Uterus (tissue), 4 donors: ENCODE measurements at places on chromosomes 11 and 22. TPM values are rescaled to one million over a fixed set of nuclear protein-coding genes. Genes with fewer than 3 reads are reported as not detected.

DNA sequence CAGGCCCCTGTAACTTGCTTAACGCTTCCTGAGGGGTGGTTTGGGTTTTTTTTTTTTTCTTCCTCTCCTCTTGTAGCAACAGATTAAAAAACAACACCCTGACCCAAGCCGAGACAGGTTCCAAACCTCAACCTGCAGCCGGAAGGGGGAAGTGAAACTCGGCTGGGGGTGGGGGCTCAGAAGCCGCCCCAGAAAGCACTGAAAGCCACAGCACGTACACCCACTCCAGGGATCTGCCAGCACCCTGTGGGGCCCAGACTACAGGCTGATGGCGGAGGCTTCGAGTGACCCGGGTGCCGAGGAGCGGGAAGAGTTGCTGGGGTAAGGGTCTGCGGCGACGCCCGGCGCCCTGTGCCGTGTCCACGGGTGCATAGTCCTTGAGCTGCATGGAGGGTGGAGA lies at the start of gene LSP1:
TSS of gene LSP1 (plus strand) at position 208 of the 400 bp plus-strand sequence. CDS start at position 269, 61 bp downstream.
- no peak within 1 kb of the TSS for H3K4me3 ChIP-seq
- no peaks in the 10 kb centered on the region for H3K4me1 ChIP-seq
- H3K27ac ChIP-seq = no peak within 1 kb of the TSS
- DNase-seq = no peak
- H3K36me3 ChIP-seq = no peaks in the 10 kb centered on the region
- no peaks in the 10 kb centered on the region for H3K27me3 ChIP-seq

DNA sequence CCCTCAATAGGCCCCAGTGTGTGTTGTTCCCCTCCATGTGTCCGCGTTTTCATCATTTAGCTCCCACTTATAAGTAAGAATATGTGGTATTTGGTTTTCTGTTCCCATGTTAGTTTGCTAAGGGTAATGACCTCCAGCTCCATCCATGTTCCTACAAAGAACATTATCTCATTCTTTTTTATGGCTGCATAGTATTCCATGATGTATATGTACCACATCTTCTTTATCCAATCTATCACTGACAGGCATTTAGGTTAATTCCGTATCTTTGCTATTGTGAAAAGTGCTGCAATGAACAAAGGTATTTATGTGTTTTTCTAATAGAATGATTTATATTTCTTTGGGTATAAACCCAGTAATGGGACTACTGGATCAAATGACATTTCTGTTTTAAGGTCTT lies 42.1 kb downstream of the SLC36A4 start:
- no peak overlapping the region for H3K4me3 ChIP-seq
- no peaks in the 10 kb centered on the region for H3K36me3 ChIP-seq
- DNase-seq = no peak
- no peaks in the 10 kb centered on the region for H3K4me1 ChIP-seq
- no peaks in the 10 kb centered on the region for H3K27me3 ChIP-seq

DNA sequence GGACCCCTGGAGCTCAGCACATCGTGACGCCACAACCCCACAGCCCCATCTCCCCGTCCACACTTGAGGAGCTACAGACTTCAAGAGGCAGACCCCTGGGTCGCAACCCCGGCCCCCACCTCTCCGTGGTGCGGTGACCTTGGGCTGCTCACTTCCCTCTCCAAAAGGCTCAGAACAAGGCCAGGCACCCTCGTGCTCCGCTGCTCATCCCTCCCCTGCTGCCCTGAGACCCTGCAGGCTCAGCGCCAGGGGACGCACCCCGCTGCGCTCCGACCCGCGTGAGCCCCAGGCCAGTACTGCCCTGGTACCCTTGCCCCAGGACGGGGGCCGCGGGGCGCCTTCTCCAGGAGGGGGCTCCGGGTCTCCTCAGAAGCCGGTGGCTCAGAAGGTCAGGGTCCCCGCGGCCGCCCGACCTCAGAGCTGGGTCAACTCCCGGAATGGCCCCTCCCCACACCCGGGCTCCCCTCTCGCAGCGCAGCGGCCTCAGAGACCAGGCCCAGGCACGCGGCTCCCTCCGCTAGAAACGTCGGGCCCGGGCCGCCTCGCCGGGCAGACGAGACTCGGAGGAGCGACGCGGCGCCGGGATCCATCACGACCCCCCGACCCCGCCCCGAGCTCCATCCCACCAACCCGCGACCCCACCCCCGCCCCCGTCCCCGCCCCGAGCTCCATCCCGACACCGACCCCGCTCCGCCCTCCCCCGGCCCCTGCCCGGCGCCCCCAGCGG lies 563 bp downstream of the GATD1 start:
- H3K27me3 ChIP-seq = no peaks in the 10 kb centered on the region
- peak overlapping the region; percentile 75 for H3K4me3 ChIP-seq
- H3K27ac ChIP-seq = peak overlapping the region; percentile 83
- no peaks in the 10 kb centered on the region for H3K36me3 ChIP-seq
- peak; percentile 41 for DNase-seq
- peaks cover 20% of the 10 kb centered on the region for H3K4me1 ChIP-seq

DNA sequence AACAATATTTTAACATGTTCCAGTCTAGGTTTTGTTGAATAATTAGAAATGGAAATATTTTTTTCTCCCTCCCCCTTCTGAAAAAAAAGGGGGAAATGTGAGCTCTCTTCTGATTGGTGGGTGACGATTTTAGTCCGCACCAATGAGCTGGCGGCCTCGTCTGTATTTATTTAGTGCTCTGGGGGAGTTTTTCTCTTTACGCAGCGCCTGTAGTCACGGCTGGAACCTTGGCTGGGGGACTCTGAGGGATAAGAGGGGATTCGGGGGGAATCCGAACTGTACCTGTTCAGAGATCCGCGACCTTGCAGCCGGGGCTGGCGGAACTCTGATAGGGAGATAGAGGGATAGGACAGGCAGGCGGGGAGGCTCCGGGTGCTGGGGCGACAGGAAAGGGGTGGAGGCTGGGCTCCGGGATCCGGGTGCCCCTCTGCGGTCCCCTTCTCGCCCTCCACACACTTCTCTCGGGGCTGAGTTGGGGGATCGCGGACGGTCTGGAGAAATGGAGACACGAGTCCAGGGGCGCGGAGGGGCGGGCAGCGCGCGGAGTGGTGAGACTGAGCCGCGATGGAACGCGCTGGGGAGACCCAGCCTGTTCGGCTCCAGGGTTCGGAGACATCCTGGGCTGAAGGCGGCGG lies 99.7 kb upstream of the HSD17B12 start:
- H3K4me1 ChIP-seq = no peaks in the 10 kb centered on the region
- H3K4me3 ChIP-seq = no peak overlapping the region
- DNase-seq = no peak
- no peaks in the 10 kb centered on the region for H3K36me3 ChIP-seq
- H3K27me3 ChIP-seq = peaks cover 27% of the 10 kb centered on the region

DNA sequence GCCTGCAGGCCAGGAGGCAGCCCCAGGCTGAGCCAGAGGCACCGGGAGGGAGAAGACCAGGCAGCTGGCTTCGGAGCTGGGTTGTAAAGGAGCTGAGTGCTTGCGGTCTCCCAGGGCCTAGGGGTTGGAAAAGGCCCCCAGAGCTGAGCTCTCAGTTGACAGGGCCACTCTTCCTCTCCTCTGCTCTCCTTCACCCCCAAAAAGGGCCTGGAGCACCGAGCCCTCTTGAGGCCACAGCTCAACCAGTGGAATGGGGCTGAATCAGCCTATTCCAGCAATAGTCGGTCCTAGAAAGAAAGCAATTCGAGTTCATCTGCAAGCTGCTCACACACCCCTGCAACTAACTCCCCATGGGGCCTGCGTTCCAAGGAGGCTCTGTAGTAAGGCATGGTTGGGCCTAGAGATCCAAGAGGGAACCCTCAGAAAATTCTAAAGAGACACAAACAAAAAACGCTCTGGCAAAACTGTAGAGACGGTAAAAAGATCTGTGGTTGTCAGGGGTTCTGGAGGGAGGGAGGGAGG lies 205.0 kb downstream of the BUD13 start:
- H3K4me1 ChIP-seq = no peaks in the 10 kb centered on the region
- DNase-seq = no peak
- H3K36me3 ChIP-seq = no peaks in the 10 kb centered on the region
- no peak overlapping the region for H3K27ac ChIP-seq
- H3K27me3 ChIP-seq = no peaks in the 10 kb centered on the region

- H3K4me1 ChIP-seq = no peaks in the 10 kb centered on the region
- no peak overlapping the region for H3K27ac ChIP-seq
- no peaks in the 10 kb centered on the region for H3K27me3 ChIP-seq
- DNase-seq = no peak
- no peaks in the 10 kb centered on the region for H3K36me3 ChIP-seq
Observed at GRCh38 chr11:75492181-75492820, 33.4 kb downstream of the GDPD5 start.

The SCO2 gene
- not detected for total RNA-seq
